Activated CD8-positive, alpha-beta memory T cell treated with anti-CD3 and anti-CD28 coated beads for 4 hours (primary cell): ENCODE measurements at places on chromosomes 7 and 10.

DNA sequence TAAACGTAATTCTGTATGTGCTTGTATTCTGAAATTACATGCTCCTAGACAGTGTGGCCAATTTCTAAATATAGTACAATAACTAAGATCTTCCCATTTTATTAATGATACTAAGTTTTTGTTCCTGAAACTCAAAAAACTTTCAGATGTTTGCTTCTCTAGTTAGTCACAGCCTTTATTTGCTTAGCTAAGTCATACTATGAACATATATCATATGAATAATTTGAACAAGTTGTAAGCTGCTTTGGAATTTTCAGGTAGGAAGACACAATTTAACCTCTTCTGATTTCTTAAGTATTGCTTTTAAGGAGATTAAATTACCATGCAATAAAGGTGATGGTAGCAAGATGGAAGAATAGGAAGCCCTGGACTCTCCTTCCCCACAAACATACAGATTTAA is 148.7 kb downstream of the AMPH start:
- DNase-seq, result no peak

- no peak for DNase-seq
These were observed 37.7 kb upstream of the SMARCD3 start for GRCh38 chr7:151286148-151286547.

- no peak for DNase-seq
These were observed 17.8 kb upstream of the PDLIM1 start for GRCh38 chr10:95308389-95309302.

- no peak for DNase-seq
These were observed 80.0 kb downstream of the PAX2 start for GRCh38 chr10:100825325-100825875.

DNA sequence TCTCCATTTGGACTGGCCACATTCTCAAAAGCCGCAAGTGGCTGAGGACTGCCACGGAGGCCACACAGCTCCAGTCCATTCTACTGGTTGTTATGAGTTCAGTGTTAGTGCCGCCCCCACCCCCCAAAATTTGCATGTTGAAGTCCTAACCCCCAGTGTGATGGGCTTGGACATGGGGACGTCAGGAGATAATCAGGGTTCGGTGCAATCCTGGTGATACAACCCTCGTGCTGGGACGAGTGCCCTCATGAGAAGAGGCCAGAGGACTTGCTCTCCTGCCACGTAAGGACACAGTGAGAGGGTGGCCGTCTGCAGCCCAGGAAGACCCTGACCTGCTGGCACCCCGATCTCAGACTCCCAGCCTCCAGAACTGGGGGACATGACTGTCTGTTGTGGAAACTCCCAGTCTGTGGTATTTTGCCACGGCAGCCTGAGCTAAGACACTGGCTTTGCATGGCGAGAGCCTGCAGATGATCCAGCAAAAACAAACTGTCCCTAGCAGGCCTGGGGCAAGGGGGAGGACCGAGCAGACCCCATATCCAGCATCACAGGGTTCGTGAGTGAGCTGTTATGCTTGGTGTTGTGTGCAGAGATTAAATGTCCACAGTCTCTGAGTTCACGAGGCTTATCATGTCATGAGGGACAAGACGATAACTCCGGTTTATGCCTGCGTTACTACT is 41.5 kb upstream of the INSIG1 start:
- DNase-seq, result no peak

GRCh38 chr10:88494537-88494936 is 88.6 kb downstream of the RNLS start:
- no peak for DNase-seq

GRCh38 chr7:30240106-30240800 is 44.1 kb upstream of the ZNRF2 start:
- no peak for DNase-seq

- peak; percentile 29 for DNase-seq
These were observed 3.3 kb upstream of the SHH start for GRCh38 chr7:155815332-155816191.

- DNase-seq, result no peak
These were observed 48.4 kb downstream of the CACNA2D1 start for GRCh38 chr7:82395147-82395546.

DNA sequence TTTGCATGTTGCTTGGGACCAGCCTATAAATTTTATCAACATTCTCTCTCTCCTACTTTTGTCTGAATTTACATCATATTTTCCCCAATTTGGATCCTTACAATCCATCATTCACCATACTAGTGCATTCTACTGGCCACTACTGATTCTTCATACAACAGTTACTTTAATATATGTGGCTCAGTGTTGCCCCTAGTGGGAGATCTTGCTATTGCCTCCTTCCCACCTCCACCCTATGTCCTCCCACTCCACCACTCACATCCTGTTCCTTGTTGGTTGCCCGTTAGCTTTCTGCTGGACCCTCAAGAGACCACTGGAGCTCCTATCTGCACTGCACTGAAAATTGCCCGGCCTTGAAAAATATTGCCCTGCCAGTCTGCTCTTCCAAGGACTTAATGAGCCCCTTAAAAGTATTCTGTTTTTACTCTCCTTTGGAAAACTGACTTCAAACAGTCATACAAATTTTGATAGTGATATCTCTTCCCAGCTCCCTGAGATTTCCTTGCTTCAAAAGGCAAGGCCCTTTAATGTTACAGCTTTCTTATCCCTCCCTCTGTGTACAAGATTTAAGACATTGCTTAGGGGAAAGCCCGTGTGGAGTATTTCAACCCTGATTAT is 243.2 kb upstream of the TMEM229A start:
- DNase-seq, result no peak

- no peak for DNase-seq
These were observed 198.0 kb downstream of the CSTF2T start for GRCh38 chr10:51501396-51501795.

- DNase-seq, result no peak
These were observed 48.4 kb upstream of the BTRC start for GRCh38 chr10:101305320-101306241.

DNA sequence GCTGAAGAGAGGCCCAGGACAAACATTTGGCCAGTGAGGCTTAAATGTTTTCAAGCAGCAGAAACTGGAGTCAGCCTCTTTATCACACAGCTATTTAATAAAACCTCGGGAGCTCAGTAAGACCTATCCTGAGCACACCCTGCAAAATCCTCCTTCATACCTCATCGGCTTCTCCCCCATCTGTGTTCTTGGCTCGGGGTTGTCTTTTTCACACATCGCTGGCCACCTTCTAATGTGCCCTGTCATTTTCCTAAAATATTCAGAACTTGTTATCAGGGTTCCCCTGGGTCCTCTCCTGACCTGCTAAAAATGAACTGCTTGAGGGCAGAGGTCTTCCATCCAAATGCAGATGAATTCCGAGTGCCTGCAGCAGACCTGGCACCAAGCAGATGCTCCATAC is 310.3 kb upstream of the AKR1E2 start:
- no peak for DNase-seq

DNA sequence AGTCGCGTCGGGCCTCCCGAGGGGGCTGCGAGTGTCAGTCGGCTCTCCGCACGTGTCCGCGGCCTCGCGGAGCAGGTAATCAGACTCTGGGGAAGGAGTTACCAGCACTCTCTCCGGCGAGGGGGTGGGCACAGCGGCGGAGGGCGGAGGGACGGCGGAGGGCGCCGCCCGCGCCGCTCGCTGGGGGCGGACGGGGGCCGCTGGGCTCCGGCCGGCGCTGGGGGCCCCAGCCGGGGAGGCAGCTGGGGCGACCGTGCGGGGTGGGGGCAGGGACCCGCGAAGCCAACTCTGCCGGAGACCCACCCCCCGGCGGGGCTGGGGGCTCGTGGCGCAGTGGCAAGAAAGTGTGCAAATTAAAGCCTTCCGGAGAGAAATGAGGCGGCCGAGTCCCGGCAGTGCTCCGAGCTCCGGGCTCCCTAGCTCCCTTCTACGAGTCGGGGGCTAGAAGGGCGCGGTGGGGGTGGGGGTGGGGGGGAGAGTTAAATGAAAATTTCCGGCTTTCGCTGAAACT is at the start of gene CDK6:
CDK6 (minus strand) TSS at position 85 of the 511 bp plus-strand sequence. CDS start 3,250 bp downstream, outside the sequence.
- DNase-seq, result peak; percentile 47
